Esophagus muscularis mucosa (tissue), 4 donors: ENCODE measurements at places on chromosomes 6 and 20. TPM values are rescaled to one million over a fixed set of nuclear protein-coding genes. Genes with fewer than 3 reads are reported as not detected.

- no peak for DNase-seq
These were observed 3.6 kb upstream of the ARFGEF3 start for GRCh38 chr6:138157986-138158638.

DNA sequence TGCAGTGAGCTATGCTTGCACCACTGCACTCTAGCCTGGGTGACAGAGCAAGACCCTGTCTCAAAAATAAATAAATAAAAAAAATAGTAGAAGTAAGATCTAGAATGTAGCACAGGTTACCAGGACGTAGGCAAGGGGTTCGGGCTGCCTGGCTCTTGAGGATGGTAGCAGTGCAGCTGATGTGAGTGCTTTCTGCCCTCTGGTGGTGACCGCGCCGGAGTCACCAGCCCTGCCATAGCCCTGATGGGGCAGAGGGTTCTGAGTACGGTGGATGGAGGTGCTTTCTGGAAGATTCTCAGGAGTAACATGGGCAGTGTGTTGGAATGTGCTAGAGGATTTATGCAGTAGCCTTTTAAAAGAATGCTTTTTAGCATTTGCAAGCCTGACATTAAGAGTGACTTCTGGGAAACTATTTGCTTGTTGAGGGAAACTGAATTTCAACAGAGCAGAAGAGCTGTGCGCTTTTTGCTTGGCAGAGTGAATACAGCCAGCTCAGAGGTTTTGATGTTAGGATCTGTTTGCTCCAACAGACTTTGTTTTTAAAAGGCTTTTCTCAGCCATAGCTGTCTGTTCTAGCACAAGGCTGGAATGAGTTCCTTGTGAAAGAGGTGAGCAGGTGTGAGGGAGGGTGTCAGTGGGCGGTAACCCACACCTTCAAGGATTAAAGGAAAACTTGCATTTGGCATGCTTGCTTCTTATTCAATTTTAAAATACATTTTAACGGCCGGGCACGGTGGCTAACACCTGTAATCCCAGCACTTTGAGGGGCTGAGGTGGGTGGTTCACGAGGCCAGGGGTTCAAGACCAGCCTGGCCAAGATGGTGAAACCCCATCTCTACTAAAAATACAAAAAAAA, 65.9 kb downstream of the PTPN1 start:
- no peak for DNase-seq

Gene TMEM170B
- total RNA-seq = 5.4 TPM

Gene TBX18
- 17.4 TPM for total RNA-seq
